HepG2 (cell line): ENCODE measurements at places on chromosomes 13 and 19. TPM values are rescaled to one million over a fixed set of nuclear protein-coding genes. Genes with fewer than 3 reads are reported as not detected.

DNA sequence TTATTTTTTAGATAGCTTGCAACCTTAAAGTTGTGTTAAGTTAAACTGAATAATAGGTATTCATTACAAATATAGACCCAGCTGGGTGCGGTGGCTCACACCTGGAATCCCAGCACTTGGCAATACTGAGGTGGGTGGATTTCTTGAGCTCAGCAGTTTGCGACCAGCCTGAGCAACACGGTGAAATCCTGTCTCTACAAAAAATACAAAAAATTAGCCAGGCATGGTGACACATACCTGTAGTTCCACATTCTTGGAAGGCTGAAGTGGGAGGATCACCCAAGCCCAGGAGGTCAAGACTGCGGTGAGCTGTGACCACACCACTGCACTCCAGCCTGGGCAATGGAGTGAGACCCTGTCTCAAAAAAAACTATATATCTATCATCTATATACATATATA lies 386.5 kb downstream of the PCDH17 start:
- no peak overlapping the region for H3K27ac ChIP-seq
- H3K4me3 ChIP-seq: no peak overlapping the region
- no peak for DNase-seq
- H3K27me3 ChIP-seq: no peaks in the 10 kb centered on the region
- H3K36me3 ChIP-seq: no peaks in the 10 kb centered on the region

DNA sequence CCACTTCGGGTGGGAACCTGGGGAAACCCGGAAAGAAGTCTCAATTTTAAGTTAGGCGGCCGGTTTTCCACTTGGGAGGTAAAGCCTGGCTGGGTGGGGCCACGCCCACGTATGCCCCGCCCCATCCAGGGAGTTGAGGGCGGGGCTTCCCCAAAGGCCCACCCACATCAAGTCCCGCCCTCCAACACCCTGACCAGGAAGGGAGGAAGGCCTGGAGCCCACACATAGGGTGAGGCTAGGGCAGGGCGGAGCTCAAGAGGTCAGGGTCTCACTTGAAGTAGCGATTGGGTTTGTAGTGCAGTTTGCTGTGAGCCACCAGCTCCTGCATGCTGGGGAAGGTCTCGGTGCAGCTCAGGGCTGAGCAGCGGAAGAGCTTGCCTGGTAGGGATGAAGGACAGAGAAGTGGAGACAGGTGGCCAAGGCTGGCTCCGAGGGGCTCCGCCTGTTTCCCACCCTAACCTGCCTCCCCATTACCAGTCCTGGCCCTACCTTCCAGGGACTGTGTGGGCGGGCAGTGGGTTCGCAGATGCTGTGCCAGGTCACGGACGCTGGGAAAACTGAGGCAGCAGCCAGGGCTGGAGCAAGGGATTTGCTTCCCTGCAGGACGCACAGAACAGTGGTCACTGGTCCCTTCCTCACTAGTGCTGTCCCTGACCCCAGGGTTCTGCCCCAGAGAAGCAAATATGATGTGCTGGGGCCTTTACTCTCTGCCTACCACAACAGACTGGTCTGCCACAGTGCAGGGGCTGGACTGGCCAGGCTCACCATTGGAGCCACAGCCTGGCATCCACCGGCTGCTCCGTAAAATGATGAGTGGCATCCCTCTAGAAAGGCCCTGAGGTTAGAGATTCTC lies 1.6 kb downstream of the ZNF414 start:
- H3K4me3 ChIP-seq: peak overlapping the region; percentile 95; the same call in 1 of the 2 replicates
- no peaks in the 10 kb centered on the region for H3K27me3 ChIP-seq
- H3K27ac ChIP-seq: peak overlapping the region; percentile 94
- peaks cover 35% of the 10 kb centered on the region for H3K4me1 ChIP-seq
- peak; percentile 60 for DNase-seq
- H3K36me3 ChIP-seq: no peaks in the 10 kb centered on the region

DNA sequence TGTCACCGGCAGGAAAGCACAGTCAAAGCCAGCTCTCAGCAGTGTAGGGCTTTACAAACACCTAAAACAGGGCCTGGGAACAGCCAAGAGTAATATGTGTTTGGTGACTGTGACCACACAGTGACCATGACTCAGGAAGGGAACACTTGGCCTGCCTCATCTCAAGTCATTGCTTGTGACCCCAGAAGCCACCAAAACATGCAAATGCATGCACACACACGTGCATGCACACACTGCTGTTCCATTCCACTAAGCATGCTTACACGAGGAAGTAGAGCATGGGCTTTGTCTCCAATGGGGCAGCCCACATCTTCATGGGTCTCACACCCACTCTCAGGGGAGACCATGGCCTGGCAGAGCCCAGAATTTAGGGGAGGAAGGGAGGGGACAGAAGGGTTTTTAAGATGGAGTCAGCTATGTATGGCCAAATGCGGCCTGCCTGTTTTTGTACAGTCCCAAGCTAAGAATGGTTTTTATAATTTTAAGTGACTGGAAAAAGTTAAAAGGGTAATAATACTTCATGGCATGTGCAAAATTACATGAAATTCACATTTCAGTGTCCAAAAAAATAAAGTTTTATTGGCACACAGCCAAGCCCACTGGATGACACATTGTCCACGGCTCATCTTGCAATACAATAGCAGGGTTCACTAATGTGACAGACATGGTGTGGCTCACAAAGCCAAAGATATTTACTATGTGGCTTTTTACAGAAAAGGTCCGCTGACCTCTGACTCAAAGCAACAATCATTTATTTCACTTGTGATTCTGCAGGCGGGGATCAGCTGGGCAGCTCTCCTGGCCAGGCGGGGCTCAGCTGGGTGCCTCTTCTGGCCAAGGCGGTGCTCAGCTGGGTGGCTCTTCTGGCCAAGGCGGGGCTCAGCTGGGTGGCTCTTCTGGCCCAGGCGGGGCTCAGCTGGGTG lies 17.3 kb downstream of the ZFR2 start:
- H3K36me3 ChIP-seq: no peaks in the 10 kb centered on the region
- no peak for DNase-seq
- H3K27ac ChIP-seq: no peak overlapping the region
- H3K27me3 ChIP-seq: 0 out of 3 replicates have a peak, but pooled peaks cover 6% of the 10 kb centered on the region
- H3K4me3 ChIP-seq: no peak overlapping the region

- DNase-seq: no peak
- H3K27ac ChIP-seq: no peak overlapping the region
- no peak overlapping the region for H3K4me3 ChIP-seq
- peaks cover 4% of the 10 kb centered on the region; the same call in 1 of the 3 replicates for H3K27me3 ChIP-seq
Measured at GRCh38 chr19:56759531-56759930, 81.0 kb downstream of the PEG3 start.

- H3K27ac ChIP-seq: no peak overlapping the region
- H3K4me1 ChIP-seq: no peaks in the 10 kb centered on the region
- no peak overlapping the region for H3K4me3 ChIP-seq
- H3K27me3 ChIP-seq: no peaks in the 10 kb centered on the region
Measured at GRCh38 chr19:30851646-30852045, 479.5 kb downstream of the ZNF536 start.

DNA sequence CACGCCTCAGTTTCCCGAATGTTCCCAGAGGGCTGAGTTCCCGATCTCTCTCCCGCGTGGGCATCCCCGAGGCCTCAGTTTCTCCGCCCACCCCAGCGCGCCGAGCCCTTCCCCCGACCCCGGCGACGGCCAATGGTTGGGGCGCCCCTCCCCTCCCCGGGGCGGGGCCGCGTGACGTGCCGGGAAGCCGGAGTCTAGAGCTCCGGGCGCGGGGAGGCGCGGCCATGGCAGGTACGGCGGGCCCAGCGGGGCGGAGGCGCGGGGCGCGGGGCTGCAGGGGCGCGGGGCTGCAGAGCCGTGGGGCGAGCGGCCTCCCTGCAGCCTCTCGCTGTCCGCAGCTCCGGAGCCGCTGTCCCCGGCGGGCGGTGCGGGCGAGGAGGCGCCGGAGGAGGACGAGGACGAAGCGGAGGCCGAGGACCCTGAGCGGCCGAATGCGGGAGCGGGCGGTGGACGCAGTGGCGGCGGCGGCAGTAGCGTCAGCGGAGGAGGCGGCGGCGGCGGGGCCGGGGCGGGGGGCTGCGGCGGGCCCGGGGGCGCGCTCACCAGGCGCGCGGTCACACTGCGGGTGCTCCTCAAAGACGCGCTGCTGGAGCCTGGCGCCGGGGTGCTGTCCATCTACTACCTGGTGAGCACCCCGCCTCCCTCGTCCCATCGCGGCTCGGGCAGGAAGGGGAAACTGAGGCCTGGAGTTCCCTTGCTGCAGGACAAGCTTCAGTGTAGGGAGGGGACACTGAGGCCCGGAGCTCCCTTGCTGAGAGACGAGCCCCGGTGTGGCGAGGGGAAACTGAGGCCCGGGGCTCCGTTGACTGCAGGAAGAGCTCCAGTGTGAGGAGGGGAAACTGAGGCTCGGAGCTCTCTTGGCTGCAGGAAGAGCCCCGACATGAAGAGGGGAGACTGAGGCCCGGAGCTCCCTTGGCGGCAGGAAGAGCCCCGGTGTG lies at the start of gene MPND:
Gene MPND, plus strand, starts transcription at position 193 of the 938 bp plus-strand sequence. Its CDS starts 32 bp downstream, at position 225.
- peaks cover 52% of the 10 kb centered on the region for H3K4me1 ChIP-seq
- DNase-seq: peak; percentile 72
- peak within 1 kb of the TSS; percentile 69 for H3K4me3 ChIP-seq
- peak within 1 kb of the TSS; percentile 98 for H3K27ac ChIP-seq
- H3K27me3 ChIP-seq: no peaks in the 10 kb centered on the region; the same call in 2 of the 3 replicates

GRCh38 chr13:110556224-110556606 lies 5.3 kb downstream of the RAB20 start:
- H3K27me3 ChIP-seq: no peaks in the 10 kb centered on the region
- H3K36me3 ChIP-seq: peaks cover 3% of the 10 kb centered on the region; the same call in 1 of the 2 replicates
- H3K27ac ChIP-seq: peak overlapping the region; percentile 39
- no peak overlapping the region for H3K4me3 ChIP-seq

DNA sequence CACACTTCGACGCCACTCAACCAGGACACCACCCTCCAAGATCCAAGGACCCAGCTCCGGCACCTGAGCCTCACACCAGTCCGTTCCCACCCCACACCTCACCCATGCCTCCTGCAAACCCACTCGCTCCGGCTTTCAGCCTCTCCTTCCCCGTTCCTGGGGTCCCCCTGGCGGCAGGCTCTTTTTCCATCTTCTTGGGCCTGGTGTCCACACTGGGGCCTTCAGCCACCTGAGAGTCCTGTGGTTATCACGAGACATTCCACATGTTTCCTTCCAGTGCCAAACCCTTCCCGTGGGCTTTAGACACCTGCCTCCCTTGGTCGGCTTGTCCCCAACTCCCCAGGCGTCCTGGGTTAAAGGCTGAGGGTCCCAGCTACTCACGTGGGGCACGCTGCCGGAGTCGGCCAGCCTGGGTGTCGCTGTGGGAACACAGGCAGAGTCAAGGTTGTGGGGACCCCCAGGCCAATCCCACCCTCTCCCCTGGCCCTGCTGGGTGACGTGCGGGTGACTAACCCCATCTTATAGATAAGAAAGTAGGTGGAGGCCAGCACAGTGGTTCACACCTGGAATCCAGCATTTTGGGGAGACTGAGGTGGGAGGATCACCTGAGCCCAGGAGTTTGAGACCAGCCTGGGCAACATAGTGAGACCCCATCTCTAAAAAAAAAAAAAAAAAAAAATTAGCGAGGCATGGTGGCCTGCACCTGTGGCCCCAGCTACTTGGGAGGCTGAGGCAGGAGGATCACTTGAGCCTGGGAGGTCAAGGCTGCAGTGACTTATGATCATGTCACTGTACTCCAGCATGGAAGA lies 1.9 kb downstream of the JSRP1 start:
- H3K4me3 ChIP-seq: peak overlapping the region; percentile 22; the same call in 1 of the 2 replicates
- DNase-seq: peak; percentile 64
- peaks cover 40% of the 10 kb centered on the region for H3K4me1 ChIP-seq
- no peaks in the 10 kb centered on the region for H3K36me3 ChIP-seq

DNA sequence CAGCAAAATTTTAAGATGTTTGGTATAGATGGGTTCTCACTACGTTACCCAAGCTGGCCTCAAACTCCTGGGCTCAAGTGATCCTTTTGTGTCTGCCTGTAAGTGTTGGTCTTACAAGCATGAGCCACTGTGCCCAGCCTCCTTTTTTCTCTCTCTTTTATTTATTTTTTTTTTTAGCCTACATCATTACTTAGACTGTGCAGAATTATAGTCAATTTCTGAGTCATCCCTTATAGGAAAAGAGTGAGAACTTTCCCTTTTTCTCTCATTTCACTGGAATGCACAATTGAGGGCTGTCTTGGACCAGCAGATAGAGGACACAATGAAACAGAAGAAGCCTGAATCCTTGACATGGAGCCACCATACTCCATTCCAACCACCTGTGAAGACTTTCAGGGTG lies 13.3 kb downstream of the TSKS start:
- H3K27ac ChIP-seq: no peak overlapping the region
- DNase-seq: no peak
- no peaks in the 10 kb centered on the region for H3K27me3 ChIP-seq
- no peak overlapping the region for H3K4me3 ChIP-seq
- no peaks in the 10 kb centered on the region for H3K36me3 ChIP-seq

GRCh38 chr13:66001140-66001539 lies 1229.0 kb downstream of the PCDH9 start:
- H3K27ac ChIP-seq: no peak overlapping the region
- no peaks in the 10 kb centered on the region for H3K27me3 ChIP-seq
- DNase-seq: no peak
- no peaks in the 10 kb centered on the region for H3K36me3 ChIP-seq
- H3K4me1 ChIP-seq: no peaks in the 10 kb centered on the region
- H3K4me3 ChIP-seq: no peak overlapping the region

The OR10H1 gene
- not detected in 2 replicates for total RNA-seq

The TUBA3C gene
- not detected in 2 replicates for total RNA-seq

The ERICH4 gene
- total RNA-seq: 0.64 and 1.0 TPM in 2 replicates

The NPHS1 gene
- not detected in 2 replicates for total RNA-seq

The ZNF69 gene
- total RNA-seq: 21.0 and 35.5 TPM in 2 replicates
